Calu3 (cell line): ENCODE measurements at places on chromosomes 13 and 19. TPM values are rescaled to one million over a fixed set of nuclear protein-coding genes. Genes with fewer than 3 reads are reported as not detected.

Gene SH2D3A
- 62.0 and 64.0 TPM in 2 replicates for total RNA-seq

Gene ZNF460
- 68.2 and 74.8 TPM in 2 replicates for total RNA-seq

- DNase-seq, result no peak
- no peaks in the 10 kb centered on the region for H3K4me1 ChIP-seq
- no peak overlapping the region for H3K4me3 ChIP-seq
- H3K36me3 ChIP-seq, result no peaks in the 10 kb centered on the region
- no peak overlapping the region for H3K27ac ChIP-seq
Measured at GRCh38 chr19:10305139-10305806, 4.3 kb downstream of the ZGLP1 start.

DNA sequence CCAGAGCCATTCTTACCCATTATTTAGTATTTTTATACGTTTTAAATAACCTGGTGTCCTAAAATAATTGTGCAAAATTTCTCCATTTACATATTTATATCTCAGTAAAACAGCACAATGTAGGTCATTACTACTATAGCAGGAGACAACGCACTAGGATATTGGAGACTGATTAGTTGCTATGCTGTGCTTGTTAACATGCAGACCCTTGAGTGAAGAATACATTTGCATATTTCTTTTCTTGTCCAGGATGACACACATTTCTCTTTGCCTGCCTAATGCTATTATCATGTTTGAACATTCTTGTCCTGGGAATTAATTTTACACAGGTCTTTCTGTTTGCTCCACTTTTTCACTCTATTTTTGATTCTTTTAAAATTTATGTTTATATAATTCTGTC is 823.8 kb upstream of the ATXN8OS start:
- H3K27ac ChIP-seq, result no peak overlapping the region
- H3K36me3 ChIP-seq, result no peaks in the 10 kb centered on the region
- DNase-seq, result no peak
- H3K4me3 ChIP-seq, result no peak overlapping the region
- no peaks in the 10 kb centered on the region for H3K4me1 ChIP-seq
- no peaks in the 10 kb centered on the region for H3K27me3 ChIP-seq

Gene THSD1
- 0.85 and 0.93 TPM in 2 replicates for total RNA-seq

Gene DPF1
- 1.0 and 1.5 TPM in 2 replicates for total RNA-seq

DNA sequence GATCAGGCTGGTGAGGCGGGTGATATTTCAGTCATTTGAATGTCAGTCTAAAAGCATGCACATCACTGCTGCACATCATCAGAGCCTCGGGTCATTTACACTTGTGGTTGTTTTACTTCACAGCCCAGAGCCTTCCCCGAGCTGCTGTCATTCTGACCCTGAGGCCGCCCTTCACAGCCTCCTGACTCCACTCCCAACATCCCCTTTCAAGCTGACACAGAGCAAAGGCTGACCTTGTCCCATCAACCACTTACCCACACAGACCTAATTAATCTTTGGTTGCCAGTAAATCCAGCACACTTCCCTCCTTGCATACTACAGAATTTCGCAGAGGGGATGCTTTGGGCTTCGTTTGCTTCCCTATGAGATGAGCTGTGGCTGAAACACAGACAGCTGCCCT is 528.1 kb downstream of the DIAPH3 start:
- H3K4me1 ChIP-seq, result no peaks in the 10 kb centered on the region
- no peak overlapping the region for H3K27ac ChIP-seq
- H3K27me3 ChIP-seq, result no peaks in the 10 kb centered on the region
- no peak for DNase-seq

Gene VMAC
- 4.3 and 5.5 TPM in 2 replicates for total RNA-seq

DNA sequence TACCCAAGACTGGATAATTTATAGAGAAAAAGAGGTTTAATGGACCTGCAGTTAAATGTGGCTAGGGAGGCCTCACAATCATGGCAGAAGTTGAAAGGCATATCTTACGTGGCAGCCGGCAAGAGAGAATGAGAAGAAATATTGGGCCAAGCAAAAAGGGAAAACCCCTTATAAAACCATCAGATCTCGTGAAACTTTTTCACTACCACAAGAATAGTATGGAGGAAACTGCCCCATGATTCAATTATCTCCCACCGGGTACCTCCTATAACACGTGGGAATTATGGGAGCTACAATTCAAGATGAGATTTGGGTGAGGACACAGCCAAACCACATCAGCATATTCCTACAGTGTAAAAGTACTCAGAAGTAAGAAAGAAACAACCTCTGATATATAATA is 4.7 kb upstream of the KBTBD7 start:
- peaks cover 6% of the 10 kb centered on the region for H3K36me3 ChIP-seq
- no peaks in the 10 kb centered on the region for H3K27me3 ChIP-seq
- H3K27ac ChIP-seq, result no peak overlapping the region
- no peaks in the 10 kb centered on the region for H3K4me1 ChIP-seq
- DNase-seq, result no peak

Gene ELOF1
- 36.5 and 38.3 TPM in 2 replicates for total RNA-seq

GRCh38 chr19:35100588-35101533 is 14.8 kb upstream of the FXYD3 start:
- DNase-seq, result no peak
- H3K4me1 ChIP-seq, result peaks cover 5% of the 10 kb centered on the region
- H3K27me3 ChIP-seq, result no peaks in the 10 kb centered on the region
- no peak overlapping the region for H3K4me3 ChIP-seq
- H3K27ac ChIP-seq, result no peak overlapping the region
- no peaks in the 10 kb centered on the region for H3K36me3 ChIP-seq

- peak; percentile 59 for DNase-seq
- H3K36me3 ChIP-seq, result no peaks in the 10 kb centered on the region
- H3K4me3 ChIP-seq, result no peak overlapping the region
- H3K27me3 ChIP-seq, result no peaks in the 10 kb centered on the region
Measured at GRCh38 chr13:26482451-26483197, 74.9 kb upstream of the WASF3 start.

GRCh38 chr13:105167385-105167784 is 1368.1 kb downstream of the EFNB2 start:
- DNase-seq, result no peak
- H3K4me1 ChIP-seq, result peaks cover 7% of the 10 kb centered on the region
- no peak overlapping the region for H3K4me3 ChIP-seq

DNA sequence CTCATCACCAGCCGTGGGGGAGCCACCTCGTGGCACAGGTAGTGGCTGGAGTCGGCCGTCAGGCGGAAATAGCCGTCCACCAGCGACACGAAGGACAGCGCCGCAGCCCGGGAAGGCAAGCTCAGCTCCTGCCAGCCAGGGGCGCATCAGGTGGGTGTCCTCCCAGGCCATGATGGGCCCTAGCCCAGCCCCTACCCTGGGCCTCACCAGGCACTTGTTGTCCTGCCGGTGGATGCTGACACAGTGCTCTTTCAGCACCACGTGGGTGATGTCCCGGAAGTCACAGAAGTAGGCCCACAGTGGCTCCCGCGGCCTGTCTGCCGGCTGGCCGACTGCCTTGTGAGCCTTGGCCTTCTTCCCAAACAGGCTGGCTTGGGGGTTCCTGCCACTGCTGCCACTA is 15.7 kb downstream of the TYK2 start:
- no peaks in the 10 kb centered on the region for H3K27me3 ChIP-seq
- no peak for DNase-seq
- no peak overlapping the region for H3K4me3 ChIP-seq

- peak overlapping the region; percentile 51 for H3K27ac ChIP-seq
- H3K4me3 ChIP-seq, result no peak overlapping the region
- no peaks in the 10 kb centered on the region for H3K27me3 ChIP-seq
- peaks cover 23% of the 10 kb centered on the region for H3K36me3 ChIP-seq
- DNase-seq, result peak; percentile 80
Measured at GRCh38 chr19:49987159-49987698, 26.3 kb upstream of the SIGLEC11 start.

Gene ZNF611
- 14.1 and 19.8 TPM in 2 replicates for total RNA-seq

- no peaks in the 10 kb centered on the region for H3K36me3 ChIP-seq
- peaks cover 16% of the 10 kb centered on the region for H3K4me1 ChIP-seq
- H3K27me3 ChIP-seq, result peaks cover 23% of the 10 kb centered on the region
- DNase-seq, result no peak
- no peak overlapping the region for H3K4me3 ChIP-seq
- no peak overlapping the region for H3K27ac ChIP-seq
Measured at GRCh38 chr13:46327246-46327645, 59.8 kb downstream of the RUBCNL start.

Gene SLC46A3
- 1.3 TPM in 2 replicates for total RNA-seq

GRCh38 chr19:47020132-47020805 is 632 bp downstream of the NPAS1 start:
- H3K27me3 ChIP-seq, result peaks cover 61% of the 10 kb centered on the region
- H3K4me1 ChIP-seq, result no peaks in the 10 kb centered on the region
- peaks cover 19% of the 10 kb centered on the region for H3K36me3 ChIP-seq
- no peak overlapping the region for H3K27ac ChIP-seq
- no peak for DNase-seq
- H3K4me3 ChIP-seq, result peak overlapping the region; percentile 70

Gene CGB2
- total RNA-seq, result 0.52 TPM in 1 of 2 replicates, not detected in the other

DNA sequence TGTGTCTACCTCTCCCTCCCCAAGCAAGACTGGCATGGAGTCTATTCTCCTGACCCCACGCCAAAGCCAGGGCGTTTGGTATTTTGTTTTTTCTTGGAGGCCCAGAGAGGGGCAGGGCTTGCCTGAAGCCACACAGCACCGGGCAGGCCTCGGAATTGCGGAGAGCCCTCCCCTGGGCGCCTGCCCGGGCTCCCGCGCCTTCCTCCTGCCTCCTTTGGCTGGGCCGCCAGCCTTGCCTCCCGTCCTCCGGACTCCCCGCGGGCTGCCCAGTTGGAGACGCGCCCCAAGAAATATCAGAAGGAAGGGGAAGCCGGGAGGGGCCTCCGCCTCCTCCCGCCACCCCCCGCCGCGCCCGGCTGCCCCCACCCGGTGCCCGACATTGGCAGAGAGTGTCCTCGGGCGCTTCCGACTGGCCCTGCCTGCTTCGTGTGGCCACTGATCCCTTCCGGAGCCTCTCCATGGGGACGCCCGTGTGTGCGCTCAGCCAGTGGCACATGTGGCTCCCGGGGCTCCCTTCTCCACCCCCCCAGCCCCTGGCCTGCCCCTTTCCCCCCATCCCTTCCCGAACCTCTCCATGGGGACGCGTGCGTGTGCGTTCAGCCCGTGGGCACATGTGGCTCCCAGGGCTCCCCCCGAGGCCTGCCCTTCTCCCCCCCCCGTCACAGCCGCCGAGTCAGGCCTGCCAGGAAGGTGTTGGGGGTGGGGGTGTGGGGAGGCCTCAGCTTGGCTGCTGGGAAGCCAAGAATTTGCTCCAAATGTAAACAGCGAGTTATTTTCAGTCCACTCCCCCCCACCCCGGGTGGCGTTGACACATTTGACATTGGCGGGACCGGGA is 37.3 kb downstream of the NFIC start:
- no peak overlapping the region for H3K27ac ChIP-seq
- H3K4me3 ChIP-seq, result no peak overlapping the region
- no peaks in the 10 kb centered on the region for H3K4me1 ChIP-seq

GRCh38 chr19:47253467-47253881 is 2.9 kb upstream of the CCDC9 start:
- H3K27ac ChIP-seq, result no peak overlapping the region
- no peak overlapping the region for H3K4me3 ChIP-seq
- peak; percentile 60 for DNase-seq
- H3K36me3 ChIP-seq, result peaks cover 40% of the 10 kb centered on the region

Gene FFAR3
- not detected in 2 replicates for total RNA-seq

DNA sequence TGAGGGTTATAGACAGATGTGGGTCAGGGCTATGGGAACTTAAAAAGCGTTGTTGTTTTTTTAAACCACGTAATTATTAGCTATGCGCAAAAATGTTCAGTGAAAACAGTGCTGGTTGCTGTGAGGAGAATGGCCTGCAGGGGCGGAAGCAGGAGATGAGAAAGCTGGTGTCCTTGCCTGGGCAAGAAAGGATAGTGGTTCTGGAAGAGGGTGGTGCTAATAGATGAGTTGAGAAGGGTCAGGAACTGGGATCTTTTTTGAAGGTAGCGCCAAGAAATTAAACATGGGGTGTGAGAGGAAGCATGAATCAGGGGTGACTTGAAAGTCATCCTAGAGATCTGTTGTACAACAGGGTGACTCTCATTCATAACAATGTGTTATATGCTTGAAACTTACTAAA is 4.8 kb upstream of the SMG9 start:
- no peak for DNase-seq
- peaks cover 32% of the 10 kb centered on the region for H3K36me3 ChIP-seq
- H3K4me1 ChIP-seq, result peaks cover 61% of the 10 kb centered on the region
- no peak overlapping the region for H3K27ac ChIP-seq
- no peak overlapping the region for H3K4me3 ChIP-seq
- H3K27me3 ChIP-seq, result no peaks in the 10 kb centered on the region

Gene ZNF350
- total RNA-seq, result 10.7 and 14.0 TPM in 2 replicates

DNA sequence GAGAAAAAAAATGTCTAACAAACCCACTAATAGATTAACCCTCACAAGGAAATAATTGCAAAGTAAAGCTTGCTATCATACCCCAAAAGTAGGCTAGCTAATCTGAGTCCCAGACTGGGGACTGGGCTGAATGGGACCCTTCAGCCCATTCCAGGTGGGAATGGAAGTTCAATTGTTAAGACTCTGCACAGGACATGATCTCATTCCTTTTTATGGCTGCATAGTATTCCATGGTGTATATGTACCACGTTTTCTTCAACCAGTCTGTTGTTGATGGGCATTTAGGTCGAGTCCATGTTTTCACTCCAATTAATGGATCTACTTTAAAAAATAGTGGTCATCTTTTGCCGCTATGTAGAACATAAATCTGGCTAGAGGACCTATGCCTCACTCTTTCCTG is 17.9 kb downstream of the OR7A5 start:
- no peaks in the 10 kb centered on the region for H3K4me1 ChIP-seq
- H3K27ac ChIP-seq, result no peak overlapping the region
- no peaks in the 10 kb centered on the region for H3K36me3 ChIP-seq
- peaks cover 22% of the 10 kb centered on the region for H3K27me3 ChIP-seq

- DNase-seq, result no peak
- H3K27ac ChIP-seq, result peak overlapping the region; percentile 67
- H3K4me1 ChIP-seq, result peaks cover 28% of the 10 kb centered on the region
- H3K27me3 ChIP-seq, result no peaks in the 10 kb centered on the region
- H3K4me3 ChIP-seq, result no peak overlapping the region
Measured at GRCh38 chr13:27132538-27132937, 39.1 kb downstream of the USP12 start.

Gene DOCK9
- 21.1 and 26.2 TPM in 2 replicates for total RNA-seq

Gene CNN1
- total RNA-seq, result not detected in 2 replicates

Gene GPALPP1
- 21.7 and 23.1 TPM in 2 replicates for total RNA-seq

Gene DCT
- total RNA-seq, result not detected in 2 replicates

- no peak for DNase-seq
- no peak overlapping the region for H3K27ac ChIP-seq
- no peaks in the 10 kb centered on the region for H3K4me1 ChIP-seq
- H3K36me3 ChIP-seq, result no peaks in the 10 kb centered on the region
- no peak overlapping the region for H3K4me3 ChIP-seq
- H3K27me3 ChIP-seq, result no peaks in the 10 kb centered on the region
Measured at GRCh38 chr13:110506396-110506795, 55.1 kb downstream of the RAB20 start.

DNA sequence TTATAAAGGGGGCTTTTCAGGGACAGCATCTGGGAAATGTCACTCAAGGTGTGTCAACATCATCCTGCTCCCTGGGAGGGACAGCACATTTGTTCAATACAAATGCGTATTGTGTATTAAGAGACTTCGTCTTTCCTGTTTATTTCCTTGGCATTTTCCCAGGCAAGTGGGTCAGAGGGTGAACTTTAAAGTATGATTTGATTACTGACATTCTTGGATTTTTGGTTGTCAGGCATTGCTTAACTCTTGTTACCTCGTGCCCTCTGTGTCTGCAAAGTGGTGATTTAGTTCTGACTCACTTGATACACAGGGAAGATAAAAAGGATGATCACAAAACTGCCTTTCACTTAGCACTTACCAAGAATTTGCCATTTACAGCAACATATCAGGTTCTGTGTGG is 292.7 kb downstream of the SUCLA2 start:
- peak overlapping the region; percentile 99 for H3K27ac ChIP-seq
- peaks cover 27% of the 10 kb centered on the region for H3K4me1 ChIP-seq
- peaks cover 10% of the 10 kb centered on the region for H3K36me3 ChIP-seq
- H3K27me3 ChIP-seq, result no peaks in the 10 kb centered on the region

Gene PSG7
- total RNA-seq, result not detected in 2 replicates
